ENCODE measurements at places on chromosomes 6 and 20.

DNA sequence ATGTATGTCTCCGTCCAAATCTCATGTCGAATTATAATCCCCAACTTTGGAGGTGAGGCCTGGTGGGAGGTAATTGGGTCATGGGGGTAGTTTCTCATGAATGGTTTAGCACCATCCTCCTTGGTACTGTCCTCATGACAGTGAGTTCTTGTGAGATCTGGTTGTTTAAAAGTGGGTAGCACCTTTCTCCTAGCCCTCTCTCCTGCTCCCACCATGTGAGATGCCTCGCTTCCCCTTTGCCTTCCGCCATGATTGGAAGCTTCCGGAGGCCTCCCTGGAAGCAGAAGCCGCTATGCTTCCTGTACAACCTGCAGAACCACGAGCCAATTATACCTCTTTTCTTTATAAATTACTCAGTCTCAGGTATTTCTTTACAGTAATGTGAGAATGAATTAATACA is 123.1 kb downstream of the FYN start:
- DNase-seq: no peak

DNA sequence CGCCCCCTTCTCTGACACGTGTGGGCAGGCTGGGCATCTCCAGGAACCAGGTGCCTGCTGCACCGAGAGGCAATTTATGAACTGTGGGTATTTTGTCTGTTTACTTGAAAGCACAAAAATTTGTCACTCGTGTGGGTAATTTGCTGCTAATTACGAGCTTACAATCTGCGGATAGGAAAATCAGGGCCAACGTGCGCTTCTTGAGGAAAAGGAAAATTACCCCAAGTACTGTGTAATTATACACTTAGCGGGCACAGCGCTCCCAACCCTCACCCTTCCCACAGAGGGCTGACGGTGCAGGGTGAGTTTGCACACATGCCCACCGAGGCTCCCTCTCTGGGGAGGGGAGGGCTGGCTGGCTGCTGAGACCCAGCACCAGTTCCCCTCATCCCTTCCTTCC is 25.3 kb upstream of the MDGA1 start:
- DNase-seq: no peak

GRCh38 chr6:29710281-29710941 is 12.8 kb upstream of the HLA-F start:
- DNase-seq: no peak

GRCh38 chr6:142378138-142378875 is 76.5 kb downstream of the ADGRG6 start:
- peak; percentile 48 for DNase-seq

- no peak for DNase-seq
Observed at GRCh38 chr6:134457941-134458340, 140.0 kb upstream of the SGK1 start.

GRCh38 chr20:56004007-56004406 is 1.3 kb downstream of the CBLN4 start:
- DNase-seq: peak; percentile 38

DNA sequence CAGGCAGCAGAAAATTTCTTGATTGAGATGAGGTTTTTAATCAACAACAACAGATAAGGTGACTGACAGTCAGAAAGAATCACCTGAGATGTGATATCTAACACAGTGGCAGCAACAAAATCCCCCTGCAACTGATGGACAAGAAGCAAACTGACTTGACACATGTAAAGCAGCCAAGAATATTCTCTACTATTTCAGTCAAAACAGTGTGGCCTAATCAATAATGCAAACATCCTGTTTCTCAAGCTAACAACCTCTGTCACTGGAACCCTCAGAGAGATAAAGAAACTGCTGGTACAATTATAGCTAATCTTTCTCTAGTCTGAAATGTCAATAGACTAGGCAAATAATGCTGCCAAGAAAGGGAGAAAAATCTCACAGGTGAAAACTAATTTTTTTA is 4.6 kb upstream of the CGA start:
- no peak for DNase-seq

DNA sequence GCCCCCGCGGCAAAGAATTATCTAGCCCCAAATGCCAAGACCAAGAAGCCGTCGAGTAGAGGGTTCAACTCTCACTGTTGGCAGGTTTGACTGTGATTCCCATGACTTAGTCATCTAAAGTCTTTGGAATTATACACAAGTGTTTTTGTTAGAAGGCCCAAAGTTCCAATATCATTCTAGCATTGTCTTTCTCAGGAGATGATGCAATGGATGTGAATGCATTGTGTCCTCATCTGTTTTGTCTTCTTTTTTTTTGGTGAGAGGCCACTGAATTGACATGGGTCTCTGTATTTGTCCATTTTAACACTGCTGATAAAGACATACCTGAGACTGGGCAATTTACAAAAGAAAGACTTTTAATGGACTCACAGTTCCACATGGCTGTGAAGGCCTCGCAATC is 290.5 kb upstream of the ZFP64 start:
- DNase-seq: no peak

GRCh38 chr6:147700436-147701209 is 192.1 kb downstream of the SAMD5 start:
- DNase-seq: no peak

DNA sequence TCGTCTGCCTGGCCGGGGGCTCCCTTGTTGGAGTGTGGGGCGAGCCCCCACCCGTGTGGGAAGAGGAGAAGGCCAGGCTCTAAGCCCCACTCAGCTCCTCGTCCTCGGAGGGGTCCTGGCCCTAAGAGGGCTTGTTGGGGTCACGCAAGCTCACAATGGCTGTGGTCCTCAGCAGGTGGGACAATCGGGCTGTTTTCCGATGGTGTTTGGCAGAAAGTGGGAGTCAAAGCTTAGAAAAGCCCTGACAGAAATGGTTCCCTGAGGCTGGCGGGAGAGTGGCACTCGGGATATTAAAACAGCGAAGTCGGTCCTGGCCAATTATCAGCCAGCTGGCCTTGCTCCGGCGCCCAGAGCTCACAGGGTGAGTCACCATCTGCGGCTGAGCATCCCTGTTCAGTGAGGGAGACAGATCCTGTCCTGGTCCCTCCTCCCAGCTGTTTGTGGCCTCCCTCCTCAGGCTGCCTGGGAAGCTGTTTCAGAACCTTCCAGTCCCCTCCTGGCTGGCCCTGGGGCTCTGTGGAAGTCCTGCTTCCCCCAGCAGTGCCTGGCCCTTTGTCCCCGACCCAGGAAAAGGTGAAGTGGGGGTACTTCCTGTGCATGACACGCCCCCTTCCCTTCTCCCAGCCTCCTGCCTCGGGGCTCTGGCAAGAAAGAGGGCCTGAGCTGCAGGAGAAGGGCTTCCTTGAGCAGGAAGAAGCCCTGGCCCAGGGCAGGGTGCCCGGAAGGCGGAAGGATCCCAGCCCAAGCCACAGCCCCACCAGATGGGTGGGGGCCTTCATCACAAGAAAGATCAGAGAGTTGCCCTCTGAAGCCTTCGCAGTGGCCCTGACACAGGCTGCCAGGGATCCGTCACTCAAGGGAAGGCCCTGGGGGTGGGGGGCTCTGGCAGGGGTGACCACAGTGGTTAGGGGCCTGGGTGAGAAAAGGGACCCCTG is 53.6 kb upstream of the BHLHE23 start:
- no peak for DNase-seq

DNA sequence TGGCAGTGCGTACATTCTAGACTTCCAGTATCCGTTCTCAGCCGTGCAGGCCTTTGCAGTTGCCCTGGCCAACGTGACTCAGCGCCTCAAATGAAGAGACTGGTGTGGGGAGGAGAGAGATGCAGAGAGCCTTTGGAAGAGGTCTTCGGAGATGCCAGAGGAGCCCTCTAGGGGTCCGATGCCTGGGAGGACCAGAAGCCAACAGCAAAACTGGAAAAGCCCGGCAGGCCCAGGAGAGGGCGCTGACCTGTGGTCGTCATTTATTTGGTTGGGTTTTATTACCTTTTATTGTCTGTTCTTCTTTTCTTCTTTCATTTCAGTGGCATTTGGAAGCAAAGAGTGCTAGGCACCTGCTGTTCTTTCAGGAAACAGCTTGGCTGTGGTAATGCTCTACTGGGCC is 53.3 kb upstream of the TMEM181 start:
- DNase-seq: no peak

- DNase-seq: no peak
Observed at GRCh38 chr6:40358473-40359460, 228.4 kb downstream of the LRFN2 start.

- no peak for DNase-seq
Observed at GRCh38 chr20:63395723-63396122, 34.6 kb upstream of the CHRNA4 start.

Measured in epithelial cell of esophagus (primary cell).